ENCODE measurements at places on chromosomes 4 and X.

DNA sequence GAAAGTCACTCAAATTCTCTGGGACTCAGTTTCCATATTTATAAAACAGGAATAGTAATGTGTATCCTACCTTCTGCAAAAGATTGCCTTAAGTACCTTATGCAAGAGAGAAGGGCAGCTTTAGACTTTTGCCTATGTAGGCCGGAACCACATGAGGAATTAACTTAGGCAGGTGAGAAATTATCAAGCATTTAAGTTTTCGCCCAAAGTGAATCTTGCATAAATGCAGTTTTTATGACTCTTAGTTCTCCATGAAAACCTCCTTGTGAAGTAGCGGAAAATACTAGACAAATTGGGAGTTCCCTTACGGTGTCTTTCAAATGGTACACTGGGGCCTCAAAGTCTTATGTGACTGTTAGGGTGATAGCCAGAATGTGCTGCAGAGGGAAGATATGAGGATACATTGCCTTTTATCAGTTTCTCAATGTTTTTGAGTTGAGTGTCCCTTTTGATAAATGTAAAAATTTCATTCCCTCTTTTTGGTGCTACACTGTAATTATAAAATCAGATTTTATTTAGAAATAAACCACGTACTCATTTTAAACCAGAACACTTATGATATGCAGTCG is 2.6 kb downstream of the SH2D1A start:
- DNase-seq: no peak

GRCh38 chr4:82201805-82202641 is 171.8 kb downstream of the HNRNPD start:
- DNase-seq: peak; percentile 61

- DNase-seq: peak; percentile 16
Measured at GRCh38 chr4:38601244-38601915, 62.6 kb upstream of the KLF3 start.

- no peak for DNase-seq
Measured at GRCh38 chr4:38268837-38269236, 308.6 kb downstream of the PTTG2 start.

- DNase-seq: no peak
Measured at GRCh38 chrX:126237524-126237923, 71.4 kb upstream of the DCAF12L2 start.

DNA sequence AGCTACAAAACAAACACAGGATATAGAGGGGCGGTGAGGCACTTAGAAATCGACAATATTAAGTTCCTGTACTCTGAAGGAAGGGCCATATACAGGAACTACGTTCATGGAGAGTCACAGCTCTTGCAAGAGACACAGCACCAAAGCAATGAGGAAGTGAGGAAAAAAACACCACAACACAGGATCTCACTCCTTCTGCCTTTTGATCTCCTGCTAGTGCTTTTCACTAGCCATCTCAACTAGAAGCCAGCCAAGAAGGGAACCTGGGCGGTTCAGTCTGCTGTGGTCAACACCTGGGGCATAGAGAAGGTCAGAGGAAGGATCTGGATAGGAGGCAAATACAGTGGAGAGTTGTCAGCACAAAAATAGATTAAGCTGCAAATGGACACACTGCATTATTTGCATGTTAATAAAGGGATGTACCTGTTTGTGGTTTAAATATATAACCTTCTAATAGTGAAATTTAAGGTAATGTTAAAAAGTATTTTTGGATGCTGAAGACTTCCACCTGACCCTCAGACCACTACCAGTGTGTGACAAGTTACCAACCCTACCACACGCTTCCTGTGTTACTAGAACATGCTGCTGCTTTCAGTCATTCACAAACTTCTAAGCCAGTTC is 104.6 kb downstream of the DTHD1 start:
- no peak for DNase-seq

GRCh38 chr4:174152717-174153466 is 130.6 kb downstream of the FBXO8 start:
- DNase-seq: no peak

GRCh38 chr4:67327245-67328017 is 217.9 kb downstream of the CENPC start:
- DNase-seq: peak; percentile 78

- no peak for DNase-seq
Measured at GRCh38 chrX:23855569-23855968, 52.2 kb downstream of the APOO start.

DNA sequence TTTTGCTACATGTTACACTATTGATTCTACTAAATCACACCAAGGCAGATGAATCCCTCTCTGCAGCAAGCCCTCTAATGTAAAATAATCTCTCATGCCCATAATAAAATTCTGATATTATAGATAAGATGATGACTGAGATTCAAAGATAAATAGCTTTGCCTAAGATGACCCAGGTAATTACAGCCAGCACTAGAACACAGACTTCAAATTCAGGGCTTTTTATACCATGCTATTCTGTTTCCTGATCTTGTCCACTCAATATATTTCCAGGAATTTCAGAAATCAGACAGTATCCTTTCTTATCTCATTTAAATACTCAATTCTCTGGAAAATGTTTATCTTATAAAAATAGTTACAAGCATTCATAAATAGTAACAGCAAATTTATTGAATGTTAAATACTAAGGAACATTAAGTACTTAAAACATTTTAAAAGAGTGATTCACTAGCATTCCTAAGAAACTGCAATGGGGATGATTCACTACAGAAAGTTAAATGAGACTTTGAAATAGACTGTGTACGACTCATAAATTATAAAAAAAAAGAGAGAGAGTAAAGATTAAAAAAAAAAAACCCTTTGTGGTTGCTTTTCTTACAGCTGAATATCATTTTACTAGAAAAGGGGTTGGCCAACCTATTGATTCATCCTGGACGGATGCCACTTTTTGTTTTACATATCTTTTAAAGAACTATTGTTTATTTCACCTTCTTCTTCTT is 45.8 kb upstream of the IL21 start:
- DNase-seq: peak; percentile 71

DNA sequence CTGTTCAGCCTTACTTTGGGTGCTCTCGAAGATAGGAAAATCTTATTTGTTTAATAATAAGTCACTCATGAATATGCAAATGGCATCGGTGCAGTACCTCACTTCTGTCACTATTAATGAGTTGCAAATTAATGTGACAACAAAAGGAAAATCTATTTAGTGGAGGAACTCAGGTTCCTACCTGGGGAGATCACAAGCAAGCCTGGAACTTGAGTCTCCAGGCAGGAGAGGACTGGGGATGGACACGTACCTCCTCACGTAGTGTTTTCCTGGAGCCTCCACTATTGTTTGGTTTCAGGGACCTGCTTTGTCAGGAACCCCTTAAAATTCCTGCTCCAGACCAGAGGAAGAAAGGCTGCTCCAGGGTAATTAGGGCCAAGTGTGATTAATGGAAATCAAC is 82.1 kb downstream of the BCOR start:
- DNase-seq: no peak

DNA sequence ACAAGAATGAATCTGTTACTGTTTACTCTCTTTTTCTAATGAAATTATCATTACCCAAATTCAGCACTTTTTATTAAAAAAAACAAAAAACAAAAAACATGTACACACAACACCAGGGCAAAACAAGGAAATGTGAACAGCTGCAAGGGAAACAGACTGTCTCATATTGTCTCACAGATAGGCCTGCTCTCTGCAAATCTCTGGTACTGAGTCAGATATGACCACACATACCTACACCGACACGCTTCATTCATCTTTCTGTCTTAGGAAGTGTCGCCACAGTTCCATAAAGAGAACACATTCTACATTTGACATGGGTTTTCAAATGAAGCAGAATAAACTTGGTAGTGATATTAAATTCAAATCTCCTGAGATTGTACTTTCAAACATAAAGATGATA is 92.2 kb upstream of the GPR34 start:
- DNase-seq: peak; percentile 18

DNA sequence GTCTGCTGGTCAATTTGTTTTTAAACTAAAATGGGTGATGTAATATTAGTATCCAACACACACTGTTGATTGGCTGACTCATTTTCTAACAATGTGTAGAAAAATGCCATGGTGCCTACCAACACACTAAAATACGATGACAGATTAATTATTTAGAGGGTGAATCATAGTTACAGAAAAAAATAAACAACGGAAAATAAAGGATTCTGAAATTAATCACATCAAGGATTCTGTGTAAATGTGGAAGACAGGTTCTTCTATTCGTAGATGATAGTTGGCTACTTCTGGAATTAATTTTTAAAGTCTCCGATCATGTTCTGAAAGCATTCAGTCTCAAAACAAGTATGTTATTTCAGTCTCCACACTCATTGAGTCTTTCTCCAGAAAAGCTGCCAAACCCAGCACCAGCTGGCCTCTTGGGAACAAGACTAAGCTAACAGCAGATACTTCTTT is 8.2 kb upstream of the IQCM start:
- peak; percentile 79 for DNase-seq

GRCh38 chrX:133495464-133496391 is 80.4 kb upstream of the GPC4 start:
- DNase-seq: peak; percentile 85

GRCh38 chrX:71871367-71871766 is 39.3 kb upstream of the NHSL2 start:
- peak; percentile 71 for DNase-seq

- no peak for DNase-seq
Measured at GRCh38 chr4:6360385-6360784, 90.7 kb downstream of the WFS1 start.

DNA sequence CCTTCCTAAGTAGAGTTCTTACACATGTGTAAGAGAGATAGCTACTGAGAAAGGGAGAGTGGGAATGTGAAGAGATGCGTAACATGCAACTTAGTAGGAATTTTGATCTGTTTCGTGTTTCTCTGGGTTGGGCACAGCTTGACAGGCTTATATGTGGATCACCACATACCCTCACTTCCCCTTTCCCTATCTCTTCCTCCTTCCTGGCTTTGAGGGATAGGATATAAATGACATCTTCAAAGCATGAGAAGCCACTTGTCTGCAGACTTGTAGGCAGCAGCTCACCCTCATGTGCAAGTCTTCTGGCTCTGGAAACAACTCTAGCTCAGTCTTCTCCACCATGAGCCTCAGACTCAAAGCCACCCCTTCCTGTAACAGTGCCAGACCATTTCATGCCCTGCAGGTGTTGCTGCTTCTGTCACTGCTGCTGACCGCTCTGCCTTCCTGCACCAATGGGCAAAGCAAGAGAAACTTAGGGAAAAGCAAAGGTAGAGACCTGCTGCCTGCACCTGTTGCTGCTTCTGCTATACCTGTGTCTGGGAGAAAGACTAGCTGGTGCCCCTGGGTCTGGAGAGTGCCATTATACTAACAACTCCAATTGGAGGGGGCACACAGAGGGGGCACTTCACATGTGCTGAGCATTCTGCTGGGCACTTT is 5.4 kb upstream of the PF4V1 start:
- DNase-seq: no peak

DNA sequence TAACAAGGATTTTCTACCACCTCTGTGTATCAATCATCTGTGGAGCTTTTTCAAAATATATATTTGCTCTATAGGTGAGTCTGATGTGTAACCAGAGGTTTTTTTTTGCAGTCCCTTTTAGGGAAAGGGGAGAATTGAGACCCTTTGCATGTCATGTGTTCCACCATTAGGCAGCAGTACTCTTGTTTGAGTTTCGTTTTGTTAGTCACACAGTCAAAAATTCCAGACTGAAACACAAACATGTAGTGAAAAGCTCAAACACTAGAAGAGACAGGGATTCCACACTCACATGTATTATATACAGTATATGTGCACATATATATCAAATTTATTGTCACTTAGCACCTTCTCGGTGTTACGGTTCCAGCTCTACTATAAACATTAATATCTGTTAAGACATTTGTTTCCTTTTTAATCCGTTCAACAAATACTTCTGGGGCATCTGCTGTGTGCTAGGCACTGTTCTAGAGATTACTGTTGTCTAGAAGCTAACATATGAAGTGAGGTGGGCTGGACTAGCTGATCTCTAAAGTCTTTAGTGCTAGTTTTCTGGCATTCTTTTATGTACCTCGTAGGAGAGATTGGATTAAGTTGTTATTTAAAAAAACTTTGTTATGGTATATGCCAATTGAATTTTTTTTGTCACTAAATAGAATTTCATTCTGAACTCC is 5.5 kb downstream of the USP9X start:
- DNase-seq: peak; percentile 16
